Activated CD8-positive, alpha-beta memory T cell treated with anti-CD3 and anti-CD28 coated beads for 1 hour (primary cell): ENCODE measurements at places on chromosomes 12 and 14.

DNA sequence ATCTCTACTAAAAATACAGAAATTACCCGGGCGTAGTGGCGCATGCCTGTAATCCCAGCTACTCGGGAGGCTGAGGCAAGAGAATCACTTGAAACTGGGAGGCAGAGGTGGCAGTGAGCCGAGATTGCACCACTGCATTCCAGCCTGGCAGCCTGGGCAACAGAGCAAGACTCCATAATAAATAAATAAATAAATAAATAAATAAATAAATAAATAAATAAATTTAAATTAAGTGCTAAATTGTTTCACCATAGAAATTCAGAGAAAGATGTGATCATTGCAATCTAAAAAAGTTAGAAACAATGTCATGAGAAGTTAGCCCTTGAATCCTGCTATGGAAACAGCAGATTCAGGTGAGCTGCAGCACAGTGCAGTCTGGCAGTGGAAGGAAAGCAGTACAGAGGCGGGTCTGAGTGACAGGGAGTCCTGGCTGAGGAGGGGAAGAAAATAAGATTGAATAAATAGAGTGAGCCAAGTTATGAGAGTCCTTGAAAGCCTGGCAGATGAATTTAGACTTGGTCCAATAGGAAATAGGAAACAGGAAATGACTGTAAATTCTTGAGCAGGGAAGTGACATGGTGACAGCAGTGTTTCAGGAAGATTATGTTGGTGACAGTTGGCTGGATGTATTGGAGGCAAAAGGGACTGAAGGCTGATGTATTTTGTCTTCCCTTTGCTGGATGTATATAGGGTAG is 241.5 kb downstream of the GXYLT1 start:
- DNase-seq: no peak

DNA sequence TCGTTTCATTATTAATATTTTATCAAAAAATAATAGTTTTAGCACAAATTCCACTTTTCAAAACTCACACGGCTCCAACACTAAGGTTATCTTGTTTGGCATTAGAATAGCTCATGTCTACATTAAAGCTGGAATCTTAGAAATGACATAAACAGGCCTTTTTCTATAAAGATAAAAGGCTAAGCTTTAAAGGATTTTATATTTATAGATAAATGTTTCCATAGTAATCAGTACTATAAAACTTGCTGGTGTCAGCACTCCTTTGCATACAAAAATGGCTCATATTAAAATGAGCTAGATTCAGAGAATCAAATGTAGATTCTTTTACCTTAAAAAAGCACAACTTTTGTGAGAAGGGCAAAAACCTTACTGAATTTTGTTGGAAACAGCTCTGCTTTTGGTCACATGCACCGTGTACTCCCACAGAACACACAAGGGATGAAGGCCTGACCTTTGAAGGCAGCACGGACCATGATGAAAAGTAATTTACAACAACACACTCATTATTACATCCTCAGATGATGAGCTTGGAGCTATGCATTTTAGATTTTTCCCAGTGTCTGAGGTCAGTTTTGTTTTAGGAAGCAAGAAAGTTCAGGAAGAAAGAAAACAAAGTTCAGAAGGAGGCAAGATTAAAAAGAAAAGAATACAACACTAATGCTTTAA is 202.8 kb downstream of the BCAT1 start:
- DNase-seq: no peak

- DNase-seq: no peak
Observed at GRCh38 chr14:93132472-93133065, 16.8 kb upstream of the ITPK1 start.

GRCh38 chr14:104356738-104357688 is 218.6 kb downstream of the KIF26A start:
- no peak for DNase-seq

GRCh38 chr14:40123816-40124215 is 691.6 kb upstream of the FBXO33 start:
- DNase-seq: no peak

DNA sequence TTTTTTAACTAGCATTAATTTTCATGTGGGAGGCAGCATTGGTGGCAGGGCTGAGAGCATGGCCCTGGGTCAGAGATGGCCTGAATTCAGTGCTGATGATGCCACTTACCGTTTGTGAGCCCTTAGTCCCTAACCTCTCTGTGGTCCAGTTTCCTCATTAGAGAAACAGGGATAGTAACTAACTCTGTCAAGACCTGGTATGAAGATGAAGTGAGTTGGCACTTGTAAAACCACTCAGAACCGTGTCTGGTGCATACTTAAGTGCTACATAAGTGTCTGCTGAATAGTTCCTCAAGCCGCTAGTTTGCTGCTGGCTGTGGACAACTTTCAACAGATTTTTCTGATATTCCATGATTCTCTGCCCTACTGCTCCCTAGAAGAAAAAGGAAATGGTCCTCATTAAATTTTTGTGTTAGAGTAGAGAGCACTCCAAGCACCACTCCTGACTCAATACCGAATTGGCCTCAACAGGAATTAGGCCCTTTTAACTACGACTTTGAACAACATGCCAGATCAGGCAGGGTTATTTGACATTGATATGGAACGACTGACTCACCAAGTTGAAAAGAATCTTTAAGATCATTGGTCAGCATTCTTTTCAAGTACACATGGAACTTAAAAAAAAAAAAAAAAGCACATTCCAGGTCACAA is 250.2 kb downstream of the ANO2 start:
- no peak for DNase-seq

DNA sequence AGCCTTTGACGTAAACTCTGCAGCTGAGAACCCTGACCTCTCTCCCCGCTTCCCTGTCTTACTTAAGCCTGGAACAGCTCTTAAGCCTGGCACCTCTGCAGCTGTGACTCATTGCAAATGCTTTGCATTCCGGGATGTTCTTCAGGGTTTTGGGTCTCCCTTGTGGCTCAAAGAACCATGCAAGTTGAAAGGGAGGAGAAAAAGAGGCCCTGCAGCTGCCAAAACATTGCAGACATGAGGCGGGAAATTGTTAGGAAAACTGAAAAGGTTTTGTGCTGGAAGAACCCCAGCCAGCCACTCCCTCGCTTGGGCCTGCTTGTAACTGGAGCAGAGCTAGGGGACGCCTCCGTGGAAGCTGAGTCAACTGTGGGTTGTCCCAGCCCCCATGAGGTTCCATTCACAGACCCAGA is 60.2 kb upstream of the FERMT2 start:
- no peak for DNase-seq

DNA sequence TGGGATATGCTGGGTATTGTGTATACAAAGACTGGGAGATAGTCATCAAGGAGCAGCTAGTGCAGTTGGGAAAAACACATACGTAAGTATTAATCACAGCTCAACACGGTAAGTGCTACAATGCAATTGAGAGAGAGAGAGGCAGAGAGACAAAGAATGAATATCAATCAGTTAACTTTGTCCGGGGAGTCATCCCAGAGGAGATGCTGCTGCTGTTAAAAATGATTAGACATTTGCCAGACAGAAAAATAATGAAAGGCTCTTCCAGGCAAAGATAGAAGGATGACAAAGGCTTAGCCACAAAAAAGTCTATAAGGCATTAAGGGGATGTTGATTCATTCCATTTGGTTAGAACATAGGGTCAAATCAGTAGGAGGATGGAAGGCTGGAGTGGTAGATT is 45.1 kb downstream of the AKAP6 start:
- DNase-seq: no peak

- no peak for DNase-seq
Observed at GRCh38 chr14:20603813-20604690, 12.9 kb upstream of the RNASE12 start.
